Cardiac fibroblast (primary cell): ENCODE measurements at places on chromosomes 16 and 17.

DNA sequence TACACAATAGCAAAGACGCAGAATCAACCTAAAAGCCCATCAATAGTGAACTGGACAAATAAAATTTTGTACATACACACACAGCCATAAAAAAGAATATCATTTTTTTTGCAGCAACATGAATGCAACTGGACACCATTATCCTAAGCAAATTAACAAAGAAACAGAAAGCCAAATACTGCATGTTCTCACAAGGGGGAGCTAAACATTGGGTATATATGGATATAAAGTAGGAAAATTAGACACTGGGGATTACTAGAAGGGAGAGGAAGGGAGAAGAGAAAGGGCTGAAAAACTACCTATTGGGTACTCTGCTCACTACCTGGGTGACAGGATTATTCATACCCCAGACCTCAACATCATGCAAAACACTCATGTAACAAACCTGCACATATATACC is 28.2 kb downstream of the ADAMTS18 start:
- DNase-seq = no peak

- DNase-seq = no peak
These were observed 27.6 kb downstream of the MAP3K3 start for GRCh38 chr17:63649813-63650212.

GRCh38 chr17:66629762-66630161 is 205.2 kb upstream of the CACNG5 start:
- no peak for DNase-seq

DNA sequence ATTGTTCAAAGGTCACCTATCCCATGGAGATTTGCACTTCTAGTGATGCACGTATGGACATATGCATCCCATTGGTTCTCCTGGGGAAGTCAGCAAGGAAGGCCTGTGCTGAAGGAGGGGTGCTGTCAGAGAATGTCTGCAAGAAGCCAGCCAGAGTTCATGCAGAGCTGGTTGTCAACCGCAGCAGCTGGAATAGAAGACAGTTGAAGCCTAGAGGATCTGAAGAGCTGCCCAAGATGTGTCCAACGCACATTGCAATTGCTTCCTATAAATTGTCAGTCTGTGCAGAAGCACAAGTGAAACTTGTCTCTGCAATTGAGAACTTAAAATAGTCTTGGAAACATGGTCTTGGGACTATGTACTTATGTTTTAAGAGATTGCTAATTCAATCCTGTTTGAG is 82.1 kb upstream of the CNTNAP4 start:
- DNase-seq = no peak

DNA sequence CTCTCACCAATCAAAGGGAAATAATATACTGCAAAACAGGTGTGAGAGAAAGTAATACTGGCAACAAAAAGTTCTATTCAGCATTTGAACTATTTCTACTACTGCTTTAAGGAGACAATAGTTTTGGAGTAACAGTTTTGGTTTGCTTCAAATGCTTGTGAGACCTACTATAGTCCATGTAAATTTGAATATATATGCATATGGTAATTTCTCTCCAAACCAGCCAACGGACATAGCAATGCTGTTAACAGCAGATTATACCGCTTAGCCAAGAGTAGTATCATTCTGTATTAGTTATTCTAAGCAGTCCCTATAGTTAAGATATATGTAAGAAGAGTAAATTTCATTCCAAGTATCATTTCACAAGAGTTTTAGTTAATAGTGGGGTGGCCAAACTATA is 18.5 kb downstream of the PHLPP2 start:
- DNase-seq = no peak

DNA sequence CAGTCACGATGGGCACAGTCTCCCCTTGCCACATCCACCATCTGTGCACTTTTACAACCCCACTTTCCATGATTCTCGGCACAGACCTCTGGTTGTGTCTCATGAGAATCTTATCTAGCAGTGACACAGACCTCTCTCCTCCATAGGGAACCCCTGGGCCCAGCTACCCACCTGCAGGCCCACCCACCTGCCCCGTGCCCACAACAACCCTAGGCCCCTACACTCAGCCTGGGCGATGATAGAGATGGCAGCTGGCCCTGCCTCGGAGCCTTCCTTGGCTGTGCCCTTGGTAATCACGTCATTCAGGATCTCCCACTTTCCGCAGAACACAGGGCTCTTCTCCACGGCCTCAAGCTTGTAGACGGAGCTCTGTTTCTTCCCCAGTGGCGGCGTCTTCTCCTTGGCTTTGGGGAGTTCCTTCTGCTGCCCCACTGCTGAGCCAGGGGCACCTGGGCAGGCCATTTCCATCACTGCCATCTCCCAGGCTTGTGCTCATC is 26.5 kb downstream of the MAP3K14 start:
- DNase-seq = no peak

GRCh38 chr17:5019475-5019956 is 15.7 kb downstream of the SLC52A1 start:
- DNase-seq = no peak

- no peak for DNase-seq
These were observed 879 bp upstream of the ACSF2 start for GRCh38 chr17:50424996-50425681.

- no peak for DNase-seq
These were observed 39.8 kb upstream of the GOT2 start for GRCh38 chr16:58773870-58774269.

- DNase-seq = peak; percentile 44
These were observed 1.3 kb upstream of the CPSF4L start for GRCh38 chr17:73262676-73263642.

DNA sequence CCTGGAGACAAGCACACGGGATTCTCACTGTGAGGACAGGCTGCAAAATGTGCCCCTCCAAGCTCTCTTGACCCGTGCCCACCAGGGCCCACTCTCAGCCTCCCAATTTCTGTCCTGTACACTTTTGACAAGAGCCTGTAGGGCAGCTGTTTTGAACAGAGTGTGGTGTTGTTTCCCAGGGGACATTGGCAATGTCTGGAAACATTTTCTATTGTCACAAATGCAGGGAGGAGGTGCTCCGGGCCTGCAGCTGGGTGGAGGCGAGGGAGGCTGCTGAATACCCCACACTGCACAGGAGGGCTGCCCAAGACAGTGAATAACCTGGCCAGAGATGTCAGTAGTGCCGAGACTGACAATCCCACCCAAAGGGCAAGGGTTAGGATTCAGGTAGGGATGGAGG is 10.5 kb downstream of the CEP295NL start:
- no peak for DNase-seq

DNA sequence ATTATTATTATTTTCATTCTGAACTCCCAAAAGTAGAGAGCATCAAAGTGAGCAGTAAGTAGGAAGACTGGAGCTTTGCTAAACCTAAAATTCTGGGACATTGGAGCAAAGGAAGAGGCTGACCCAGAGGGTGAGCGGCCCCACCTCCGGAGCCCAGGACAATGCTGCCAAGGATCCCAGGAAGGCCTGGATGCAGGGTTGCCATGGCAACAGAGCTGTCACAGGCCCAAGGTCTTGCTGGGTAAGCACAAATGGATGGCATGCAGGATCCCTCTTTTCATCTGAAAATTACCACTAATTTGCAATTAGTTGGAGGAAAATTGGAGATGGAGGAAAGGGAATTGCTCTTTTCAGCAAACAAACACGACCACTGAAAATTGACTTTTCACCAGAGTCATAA is 457.9 kb upstream of the CDH5 start:
- DNase-seq = no peak

DNA sequence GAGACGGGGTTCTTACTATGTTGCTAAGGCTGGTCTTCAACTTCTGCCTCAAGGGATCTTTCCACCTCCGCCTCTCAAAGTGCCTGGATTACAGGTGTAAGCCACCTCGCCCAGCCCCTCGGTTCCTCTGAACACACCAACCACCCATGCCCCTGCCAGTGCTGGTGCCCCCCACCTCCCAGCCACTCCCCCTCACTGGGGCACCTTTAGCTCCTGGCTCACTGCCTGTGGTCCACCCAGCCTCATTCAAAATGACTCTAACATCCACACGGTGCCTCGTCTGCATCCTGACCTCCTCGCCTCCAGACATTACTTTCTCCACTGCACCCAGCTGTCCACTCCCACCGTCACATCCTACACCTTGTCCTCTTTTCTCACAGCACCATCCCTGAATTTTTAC is 55.3 kb downstream of the ARHGAP27 start:
- DNase-seq = no peak

DNA sequence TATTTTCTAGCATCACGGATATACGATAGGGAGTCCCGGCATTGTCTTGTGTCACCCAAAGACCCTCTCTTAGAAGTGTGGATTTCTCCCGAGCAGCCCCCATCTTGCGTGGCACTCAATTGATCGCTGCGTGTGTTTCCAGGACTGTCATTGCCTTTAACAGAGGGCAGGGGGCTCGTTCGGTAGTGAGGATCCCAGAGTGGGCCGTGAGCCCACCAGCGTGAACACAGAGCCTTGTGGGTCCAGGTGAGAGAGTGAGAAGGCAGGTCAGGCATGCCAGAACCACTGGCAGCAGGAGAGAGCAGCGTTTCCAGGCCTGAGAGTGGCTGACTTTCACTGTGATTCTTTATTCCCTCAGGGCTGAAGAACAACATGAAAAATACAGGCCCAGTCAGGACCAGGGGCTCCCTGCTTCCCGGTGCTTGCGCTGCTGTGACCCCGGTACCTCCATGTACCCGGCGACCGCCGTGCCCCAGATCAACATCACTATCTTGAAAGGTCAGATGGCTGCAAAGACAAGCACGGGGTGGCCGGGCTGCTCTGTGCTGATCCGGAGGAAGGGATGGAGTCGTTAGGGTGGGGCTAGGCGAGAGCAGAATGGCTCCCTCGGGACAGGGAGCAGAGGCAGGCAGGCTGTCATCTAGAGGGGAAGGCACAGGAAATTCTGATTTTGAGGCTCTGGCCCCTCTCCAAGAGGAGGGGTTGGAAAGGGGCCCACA is 22.4 kb downstream of the C1QTNF1 start:
- DNase-seq = no peak

GRCh38 chr16:3879887-3880564 is 487 bp downstream of the CREBBP start:
- peak; percentile 50 for DNase-seq

DNA sequence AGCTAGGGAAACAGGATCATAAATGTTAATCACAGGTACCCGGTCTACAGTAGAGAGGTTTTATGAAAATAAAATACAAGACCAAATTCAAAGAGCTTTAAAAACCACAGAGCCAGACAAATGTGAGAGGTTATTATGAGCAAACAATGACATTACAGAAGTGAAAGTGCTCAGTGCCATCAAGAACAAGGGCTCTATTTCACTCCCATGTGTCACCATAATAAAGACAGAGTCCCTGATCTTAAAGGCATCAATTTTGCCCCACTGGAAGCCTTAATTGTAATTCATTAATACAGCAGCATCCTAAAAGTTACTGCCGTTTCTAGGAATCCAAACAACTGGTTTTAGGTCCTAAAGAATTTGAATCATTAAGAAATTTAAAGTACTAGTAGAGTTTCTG is 43.7 kb upstream of the CDRT4 start:
- DNase-seq = no peak

DNA sequence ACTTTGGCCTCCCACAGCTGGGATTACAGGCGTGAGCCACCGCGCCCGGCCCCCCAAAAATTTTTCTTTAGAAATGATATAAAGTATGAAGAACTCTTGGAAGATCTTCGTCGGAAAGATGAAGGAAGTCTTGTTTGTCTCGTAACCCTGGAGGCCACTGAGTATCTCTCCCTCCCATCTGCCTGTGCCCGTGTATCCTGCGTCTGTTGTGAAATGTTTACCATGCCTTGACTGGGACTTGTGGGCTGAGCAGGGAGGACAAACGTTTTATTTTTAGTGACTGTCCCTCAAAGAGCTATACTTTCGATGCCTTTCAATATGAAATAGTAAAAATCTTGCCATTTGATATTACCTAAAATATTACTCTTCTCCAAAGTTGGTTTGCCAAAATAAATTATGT is 121.2 kb downstream of the RPTOR start:
- DNase-seq = no peak

- no peak for DNase-seq
These were observed 500.7 kb upstream of the HSBP1 start for GRCh38 chr16:83306961-83307593.

GRCh38 chr16:68936736-68937631 is 93.7 kb downstream of the TANGO6 start:
- DNase-seq = no peak

DNA sequence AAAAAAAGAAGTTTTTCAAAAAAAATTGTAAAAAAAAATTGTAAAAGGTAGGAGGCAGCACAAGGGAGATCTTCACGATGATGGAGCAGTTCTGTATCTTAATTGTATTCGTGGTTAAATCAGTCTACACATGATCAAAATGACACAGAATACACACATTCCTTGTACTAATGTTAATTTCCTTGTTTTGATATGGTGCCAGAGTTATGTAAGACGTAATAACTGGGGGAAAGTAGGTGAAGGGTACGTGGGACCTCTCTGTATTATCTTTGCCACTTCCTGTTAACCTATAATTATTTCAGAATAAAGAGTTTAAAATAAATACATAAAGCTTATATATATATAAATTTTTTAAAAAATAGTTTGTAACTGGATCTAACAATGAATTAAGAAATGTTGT is 36.8 kb downstream of the HELZ start:
- no peak for DNase-seq

DNA sequence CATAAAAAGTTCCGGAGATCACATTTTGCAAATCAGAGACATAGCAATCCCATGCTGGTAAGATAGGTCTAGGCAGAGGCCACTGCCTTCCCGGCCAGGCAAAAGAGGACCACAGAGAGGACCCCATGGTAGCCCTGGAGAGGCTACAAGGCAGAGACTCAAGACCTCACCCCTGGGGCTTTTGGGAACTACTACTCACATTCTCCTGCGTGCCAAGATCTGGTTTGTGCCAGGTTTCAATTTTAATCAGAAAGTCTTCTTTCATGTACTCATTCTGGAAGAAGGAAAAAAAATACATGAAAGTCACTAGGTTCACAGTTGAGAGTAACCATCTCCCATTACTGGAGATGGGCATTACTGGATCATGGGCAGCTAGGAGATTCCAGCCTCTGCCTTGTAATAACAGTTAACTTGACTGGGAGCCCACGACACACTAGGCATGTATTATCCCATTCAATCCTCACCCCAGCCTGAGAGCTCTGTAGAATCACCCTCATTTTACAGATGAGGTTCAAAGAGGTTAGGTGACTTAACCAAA is 21.2 kb downstream of the PITPNA start:
- no peak for DNase-seq

DNA sequence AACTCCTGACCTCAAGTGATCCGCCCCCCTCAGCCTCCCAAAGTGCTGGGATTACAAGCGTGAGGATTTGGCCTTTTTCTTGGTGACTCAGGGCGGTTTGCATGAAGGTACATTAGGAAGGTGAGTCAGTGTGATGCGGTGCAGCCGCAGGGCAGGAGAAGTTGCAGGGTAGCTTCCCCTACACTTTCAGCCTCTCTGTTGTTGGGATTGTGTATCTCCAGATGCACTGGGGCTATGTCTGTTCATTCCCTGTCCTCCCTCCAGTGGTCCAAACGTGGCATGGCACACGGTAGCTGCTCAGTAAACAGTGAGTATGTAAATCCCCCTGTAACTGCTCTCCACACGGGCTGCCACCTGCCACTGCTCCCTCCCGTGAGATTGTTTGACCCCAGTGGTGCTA is 109.1 kb upstream of the CDC42EP4 start:
- no peak for DNase-seq

DNA sequence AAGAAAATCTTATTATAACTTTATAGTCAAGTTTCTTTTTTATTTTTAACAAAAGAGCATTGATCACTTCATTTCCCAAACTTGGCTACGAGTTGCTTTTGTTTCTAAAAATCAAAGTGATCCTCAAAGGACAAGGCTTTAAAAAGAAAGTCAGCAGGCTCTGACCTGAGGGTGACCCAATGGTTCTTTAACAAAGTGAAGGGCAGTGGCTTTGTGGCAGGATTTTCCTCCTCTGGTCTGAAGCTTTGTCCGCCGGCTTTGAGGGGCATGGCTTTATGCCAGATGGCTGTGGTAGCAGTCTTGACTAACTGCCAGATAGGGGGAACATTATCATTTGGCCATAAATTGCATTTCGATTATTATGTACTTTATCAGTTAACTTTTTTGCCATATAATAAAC is 28.5 kb downstream of the IQCK start:
- peak; percentile 20 for DNase-seq
